ENCODE measurements at places on chromosomes 13 and 19. TPM values are rescaled to one million over a fixed set of nuclear protein-coding genes. Genes with fewer than 3 reads are reported as not detected.

SIGLEC6 gene
- total RNA-seq: not detected

DIRAS1 gene
- 4.5 TPM for total RNA-seq

PINLYP gene
- total RNA-seq: 4.7 TPM

LILRB4 gene
- 3.2 TPM for total RNA-seq

NUP58 gene
- total RNA-seq: 54.3 TPM

ANGPTL4 gene
- 19.2 TPM for total RNA-seq

LHB gene
- not detected for total RNA-seq

NAPSA gene
- total RNA-seq: 3.5 TPM

ABHD13 gene
- 8.1 TPM for total RNA-seq

S1PR4 gene
- 2.5 TPM for total RNA-seq

C19orf85 gene
- total RNA-seq: not detected

GRCh38 chr19:11268783-11269267 is 6.5 kb upstream of the DOCK6 start:
- no peak for DNase-seq

GRCh38 chr19:16070366-16070990 is 5.8 kb upstream of the TPM4 start:
- DNase-seq: peak; percentile 88

DNA sequence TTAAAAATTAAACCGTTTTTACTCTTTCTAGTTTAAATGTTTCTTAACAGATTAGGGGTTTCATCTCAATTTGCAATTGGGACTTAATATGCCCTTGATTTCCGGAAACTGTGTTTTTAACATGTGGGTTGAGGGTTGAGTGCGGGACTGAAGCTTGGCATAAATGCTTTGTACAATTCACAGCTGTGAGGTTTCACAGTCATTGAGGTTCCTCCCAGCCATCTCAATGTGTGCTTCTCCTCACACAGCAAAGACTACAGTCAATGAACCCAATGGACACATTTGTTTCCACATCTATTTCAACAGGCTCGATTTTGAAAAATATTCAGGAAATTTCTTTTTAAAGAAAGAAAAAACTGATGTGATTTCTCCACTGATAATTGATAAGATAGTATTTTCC is 328.6 kb downstream of the TBC1D4 start:
- no peak for DNase-seq

- no peak for DNase-seq
These were observed 12.3 kb downstream of the DDX39A start for GRCh38 chr19:14406645-14407401.

DNA sequence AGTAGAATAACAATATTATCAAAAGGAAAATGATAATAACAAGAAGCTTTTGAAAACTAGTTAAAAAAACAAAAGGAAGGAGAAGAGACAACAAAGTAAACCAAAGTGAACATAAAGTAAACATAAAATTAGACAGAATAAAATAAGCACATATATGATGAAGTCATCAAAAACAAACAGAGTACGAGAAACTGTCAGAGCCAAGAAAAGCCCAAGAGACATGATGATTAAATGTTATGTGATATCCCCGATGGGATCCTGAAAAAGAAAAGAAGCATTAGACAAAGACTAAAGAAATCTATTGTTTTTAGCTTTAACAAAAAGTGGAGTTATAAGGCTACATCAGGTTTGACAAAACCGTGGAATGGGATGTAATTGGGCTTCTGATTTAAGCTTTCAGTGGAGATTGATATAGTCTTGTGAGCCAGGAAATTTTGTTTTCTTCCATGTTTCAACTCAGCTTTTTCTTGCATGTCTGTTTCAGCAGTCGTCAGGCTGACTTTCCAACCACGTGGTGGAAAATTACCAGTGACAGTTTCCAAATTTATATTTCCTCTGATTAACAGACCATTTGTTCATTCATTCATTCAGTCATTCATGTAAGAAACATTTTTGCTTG is 64.9 kb downstream of the KL start:
- no peak for DNase-seq

DNA sequence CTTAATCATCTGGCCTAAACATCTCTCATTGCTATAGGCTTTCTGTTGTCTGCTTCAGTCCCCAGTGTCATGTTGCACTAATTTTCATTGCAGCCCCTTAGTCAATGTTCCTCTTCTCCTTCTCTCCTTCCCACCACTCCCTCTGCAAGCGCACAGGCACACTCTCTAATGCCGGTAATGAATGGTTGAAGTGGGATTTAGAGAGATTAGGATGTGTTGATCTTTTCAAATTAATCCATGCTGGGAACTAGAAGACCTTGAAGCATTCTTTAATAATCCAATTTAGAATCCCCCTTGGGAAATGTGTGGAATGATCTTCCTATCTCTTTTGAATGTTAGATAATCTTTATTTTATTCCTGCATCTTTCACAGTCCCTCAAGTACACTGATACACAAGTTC is 33.2 kb upstream of the NDFIP2 start:
- DNase-seq: no peak

DNA sequence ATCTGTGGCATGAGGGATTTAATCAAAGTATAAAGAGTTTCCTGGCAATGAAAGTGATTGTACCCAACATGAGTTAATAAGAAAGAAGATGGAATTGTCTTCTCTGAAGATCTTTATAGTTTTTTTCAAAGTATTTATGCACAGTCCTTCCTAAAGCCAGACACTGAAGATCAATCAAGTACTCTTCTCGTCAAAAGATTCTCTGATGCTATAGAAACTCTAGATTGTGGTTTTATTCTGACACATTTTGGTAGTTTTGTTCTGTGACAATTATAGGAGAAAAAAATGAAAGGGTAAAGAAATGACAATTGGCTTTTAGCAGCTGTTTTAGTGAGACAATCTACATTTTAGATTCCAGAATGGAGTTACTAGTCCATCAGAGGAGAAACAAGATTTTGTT is 10.4 kb upstream of the ENOX1 start:
- no peak for DNase-seq

GRCh38 chr19:46629546-46630025 is 4.7 kb upstream of the PTGIR start:
- no peak for DNase-seq

DNA sequence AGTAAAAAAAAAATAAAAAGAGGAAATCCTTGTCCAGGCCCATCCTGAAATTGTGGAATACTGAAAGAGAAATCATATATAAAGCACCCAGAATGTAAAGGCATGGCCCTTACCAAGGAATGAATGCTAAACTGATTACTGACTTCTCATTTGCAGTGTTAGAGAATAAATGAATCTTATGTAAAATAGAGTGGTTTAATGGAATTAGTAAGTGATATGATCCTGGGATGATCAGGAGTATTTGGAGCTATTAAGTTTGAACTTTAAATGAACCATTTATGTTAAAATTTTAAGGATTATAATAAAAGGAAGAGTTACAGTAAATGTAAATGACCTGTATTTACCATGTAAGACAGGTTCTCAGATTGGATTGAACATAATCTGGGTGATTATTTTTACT is 75.4 kb downstream of the PDS5B start:
- no peak for DNase-seq
